ENCODE measurements at places on chromosomes 16 and 17. TPM values are rescaled to one million over a fixed set of nuclear protein-coding genes. Genes with fewer than 3 reads are reported as not detected.

- no peak for DNase-seq
- no peaks in the 10 kb centered on the region for H3K36me3 ChIP-seq
- no peak overlapping the region for H3K4me3 ChIP-seq
These were observed 20.3 kb upstream of the PECAM1 start for GRCh38 chr17:64410750-64411490.

DNA sequence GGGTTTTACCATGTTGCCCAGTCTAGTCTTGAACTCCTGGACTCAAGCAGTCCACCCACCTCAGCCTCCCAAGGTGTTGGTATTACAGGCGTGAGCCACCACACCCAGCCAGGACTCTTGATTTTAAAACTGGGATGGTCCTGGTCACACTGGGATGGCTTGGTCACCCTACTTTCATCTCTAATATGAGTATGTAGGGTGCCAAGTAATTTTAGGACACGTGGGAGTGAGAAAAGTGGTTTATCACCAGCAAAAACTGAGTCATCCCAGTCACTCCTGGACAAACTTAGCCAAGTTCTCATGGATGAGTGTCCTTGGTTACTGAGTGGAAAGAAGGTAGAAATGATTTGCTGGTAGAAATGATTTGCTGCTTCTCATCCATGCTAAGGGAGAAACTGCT lies 9.9 kb downstream of the CLEC19A start:
- H3K27ac ChIP-seq, result no peak overlapping the region
- H3K27me3 ChIP-seq, result no peaks in the 10 kb centered on the region
- no peaks in the 10 kb centered on the region for H3K36me3 ChIP-seq
- DNase-seq, result no peak
- H3K4me3 ChIP-seq, result no peak overlapping the region
- no peaks in the 10 kb centered on the region for H3K4me1 ChIP-seq

DNA sequence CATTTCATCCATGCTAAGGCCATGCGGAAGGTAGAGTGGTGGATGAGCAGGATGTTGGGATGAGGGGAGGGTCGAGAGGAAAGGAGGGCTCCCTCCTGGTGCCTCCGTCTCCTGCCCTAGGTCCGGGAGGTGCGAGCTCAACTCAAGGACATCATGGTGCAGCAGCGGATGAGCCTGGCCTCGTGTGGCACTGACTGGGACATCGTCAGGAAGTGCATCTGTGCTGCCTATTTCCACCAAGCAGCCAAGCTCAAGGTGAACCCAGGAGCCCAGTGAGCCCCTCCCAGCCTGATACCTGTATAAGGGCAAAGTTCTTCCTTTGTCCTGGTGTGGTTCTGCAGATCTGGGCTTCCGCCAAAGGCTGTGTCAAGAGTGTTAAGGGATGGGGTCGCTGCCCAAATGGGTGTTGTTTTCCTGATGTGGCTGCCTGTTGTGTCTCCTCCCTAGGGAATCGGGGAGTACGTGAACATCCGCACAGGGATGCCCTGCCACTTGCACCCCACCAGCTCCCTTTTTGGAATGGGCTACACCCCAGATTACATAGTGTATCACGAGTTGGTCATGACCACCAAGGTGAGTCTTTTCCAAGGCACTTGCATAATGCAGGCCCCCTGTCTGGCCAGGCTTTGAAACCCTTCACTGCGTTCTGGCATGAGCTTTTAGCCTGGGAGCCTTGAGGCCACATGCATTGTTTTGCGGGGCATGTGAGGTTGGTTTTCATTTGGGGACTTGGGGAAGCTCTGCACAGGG lies 14.9 kb downstream of the DHX38 start:
- H3K27me3 ChIP-seq, result no peaks in the 10 kb centered on the region
- peaks cover 89% of the 10 kb centered on the region for H3K36me3 ChIP-seq
- no peak for DNase-seq
- no peak overlapping the region for H3K27ac ChIP-seq
- H3K4me3 ChIP-seq, result no peak overlapping the region

CMTM2 gene
- not detected for total RNA-seq

CDRT15 gene
- total RNA-seq, result not detected

TP53TG3C gene
- not detected for total RNA-seq

Measured in T-cell (primary cell).